Right forelimb (tissue), 1 donor: ENCODE measurements at places on chromosomes 2 and 18.

DNA sequence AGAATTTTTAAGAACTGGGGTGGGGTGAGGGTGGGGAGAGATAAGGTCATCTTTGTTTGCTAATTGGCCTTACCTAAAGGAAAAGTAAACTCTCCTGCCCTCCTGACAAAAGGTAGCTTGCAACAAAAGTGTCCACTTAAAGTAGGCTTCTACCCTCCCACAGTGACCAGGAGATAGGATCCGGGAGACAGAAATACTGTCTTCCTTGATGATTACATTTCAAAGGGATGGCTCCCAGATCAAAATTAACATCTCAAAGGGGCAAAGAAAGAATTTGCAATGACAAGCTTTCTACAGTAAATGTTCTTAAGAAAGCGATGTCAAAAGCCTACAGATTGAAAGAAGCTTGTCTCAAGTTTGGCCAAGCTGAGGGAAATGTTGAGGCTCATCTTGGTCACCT, 775.3 kb downstream of the CPS1 start:
- DNase-seq = no peak

GRCh38 chr2:126766295-126766968, 110.5 kb downstream of the GYPC start:
- DNase-seq = no peak

DNA sequence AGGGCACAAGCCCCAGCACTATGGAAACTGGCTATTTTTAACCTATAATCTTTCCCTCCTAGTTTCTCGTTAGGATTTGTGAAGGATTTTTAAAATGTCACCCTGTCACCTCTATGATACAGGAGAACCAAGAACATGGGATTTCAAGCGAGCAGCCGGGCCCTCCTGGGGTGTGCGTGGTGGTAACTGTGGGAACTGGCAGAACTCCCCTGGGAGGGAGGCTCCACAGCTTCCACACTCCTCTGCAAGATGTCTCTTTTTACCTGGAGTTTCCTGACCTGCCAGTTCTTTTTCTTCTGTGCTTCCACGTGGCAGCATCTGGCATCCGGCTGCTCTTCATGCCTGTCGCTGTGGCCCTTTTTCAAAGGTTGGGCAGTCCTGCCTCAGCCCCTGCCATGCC, 386.3 kb upstream of the MYT1L start:
- no peak for DNase-seq

GRCh38 chr2:98281607-98282006, 64.6 kb upstream of the CNGA3 start:
- no peak for DNase-seq

DNA sequence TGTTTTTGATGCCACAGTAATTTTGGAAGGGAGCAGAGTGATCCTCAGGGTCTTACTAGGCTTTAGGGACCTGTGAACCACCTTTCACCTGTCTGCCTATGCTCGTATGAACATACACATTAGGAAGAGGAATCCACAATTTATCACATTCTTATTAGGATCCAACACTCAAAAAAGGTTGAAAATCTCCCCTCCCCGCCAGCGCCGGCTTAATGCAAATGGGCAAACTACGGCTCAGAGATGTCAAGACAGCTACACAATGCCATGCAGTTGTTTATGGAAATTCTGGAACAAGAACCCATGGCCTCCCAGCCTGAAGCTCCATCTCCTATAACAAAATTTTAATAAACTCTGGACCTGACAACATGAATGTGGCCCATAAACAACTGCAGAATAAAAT, 375.9 kb upstream of the ACVR2A start:
- no peak for DNase-seq

DNA sequence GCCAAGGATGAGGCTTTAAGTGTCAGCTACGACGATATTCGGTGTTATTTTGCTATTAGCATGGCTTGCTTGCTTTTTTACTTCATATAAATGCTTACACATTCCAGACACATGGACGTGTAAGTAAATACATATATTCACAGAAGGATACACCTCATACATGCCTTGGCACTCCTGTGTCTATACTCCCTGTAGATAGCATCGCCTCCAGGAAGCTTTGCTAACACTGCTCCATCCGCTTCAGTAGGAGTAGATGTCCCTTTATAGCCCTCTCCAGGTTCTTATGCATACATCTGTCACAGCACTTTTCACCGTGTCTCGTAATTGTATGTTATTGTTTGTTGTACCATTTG, 27.5 kb upstream of the KCTD1 start:
- DNase-seq = no peak

DNA sequence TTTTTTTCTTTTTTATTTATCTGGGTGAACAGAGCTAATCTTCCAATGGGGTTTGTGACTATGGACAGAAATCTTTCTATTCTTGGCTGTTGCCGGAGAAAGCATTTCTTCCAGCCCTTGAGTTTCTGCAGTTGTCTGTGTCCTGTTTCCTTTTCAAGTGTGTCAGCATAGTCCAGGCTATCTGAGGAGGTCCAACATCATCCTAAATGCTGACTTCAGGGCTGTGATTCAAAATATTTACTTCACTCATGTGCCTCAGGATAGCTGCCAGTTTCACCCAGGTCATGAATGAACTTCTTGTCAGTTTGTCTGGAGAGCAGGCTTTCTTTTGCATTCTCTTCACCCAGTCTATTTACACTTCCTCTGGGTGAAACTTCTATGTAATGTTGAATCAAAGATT, 27.9 kb downstream of the ITGAV start:
- DNase-seq = no peak

DNA sequence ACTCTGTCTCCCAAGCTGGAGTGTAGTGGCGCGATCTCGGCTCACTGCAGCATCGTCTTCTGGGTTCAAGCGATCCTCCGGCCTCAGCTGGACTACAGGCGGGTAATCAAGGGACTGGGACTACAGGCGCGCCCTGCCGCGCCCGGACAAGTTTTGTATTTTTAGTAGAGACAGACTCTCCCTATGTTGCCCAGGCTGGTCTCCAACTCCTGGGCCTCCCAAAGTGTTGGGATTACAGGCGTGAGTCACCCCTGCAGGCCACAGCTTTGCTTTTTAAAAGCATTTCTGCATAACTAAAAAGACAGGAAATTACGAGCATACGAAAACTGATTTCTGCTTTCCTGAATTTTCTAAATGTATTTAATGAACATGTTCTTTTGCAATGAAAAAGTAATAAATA, 916 bp upstream of the OSBPL1A start:
- no peak for DNase-seq

GRCh38 chr2:105567996-105568494, 169.2 kb upstream of the FHL2 start:
- DNase-seq = no peak

GRCh38 chr18:59512025-59512755, 153.1 kb upstream of the LMAN1 start:
- DNase-seq = no peak

DNA sequence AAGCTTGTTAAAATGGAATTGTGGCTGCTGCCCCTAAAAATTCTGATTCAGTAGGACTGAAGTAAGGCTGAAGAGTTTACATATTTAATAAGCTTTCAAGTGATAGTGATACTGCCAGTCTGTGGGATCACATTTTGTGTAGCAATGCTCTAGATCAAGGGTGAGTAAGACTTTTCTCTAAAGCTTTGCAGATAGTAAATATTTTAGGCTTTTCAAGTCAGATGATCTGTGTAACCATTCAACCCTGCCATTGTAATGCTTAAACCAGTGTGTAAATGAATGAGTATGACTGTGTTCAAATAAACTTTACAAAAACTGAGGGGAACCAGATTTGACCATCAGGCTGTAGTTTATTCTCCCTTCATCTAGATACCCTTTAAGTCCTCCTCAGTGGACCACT, 92.7 kb downstream of the PIK3C3 start:
- no peak for DNase-seq

- no peak for DNase-seq
Measured at GRCh38 chr2:126575631-126576030, 80.3 kb upstream of the GYPC start.

GRCh38 chr2:112646791-112647689, 1.3 kb downstream of the SLC20A1 start:
- DNase-seq = no peak

DNA sequence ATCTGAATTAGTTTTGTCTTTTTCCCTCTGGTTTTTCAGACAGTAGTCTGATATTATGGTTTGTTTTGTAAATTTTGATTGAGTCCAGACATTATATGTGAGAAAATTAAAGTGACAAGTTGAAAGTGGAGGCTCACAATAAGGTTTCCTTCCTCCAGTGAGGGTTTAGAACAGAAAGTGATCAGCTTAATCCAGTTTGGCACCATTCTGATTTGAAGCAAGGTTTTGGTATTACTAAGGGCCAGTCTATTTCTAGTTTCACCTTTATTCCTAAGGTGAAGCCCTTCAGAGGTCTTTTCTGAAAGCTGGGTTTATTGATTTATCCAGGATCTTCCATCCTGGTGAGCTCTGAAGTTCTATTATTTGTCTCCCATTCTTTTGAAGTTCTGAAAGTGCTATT, 68.7 kb downstream of the CDC42EP3 start:
- no peak for DNase-seq

DNA sequence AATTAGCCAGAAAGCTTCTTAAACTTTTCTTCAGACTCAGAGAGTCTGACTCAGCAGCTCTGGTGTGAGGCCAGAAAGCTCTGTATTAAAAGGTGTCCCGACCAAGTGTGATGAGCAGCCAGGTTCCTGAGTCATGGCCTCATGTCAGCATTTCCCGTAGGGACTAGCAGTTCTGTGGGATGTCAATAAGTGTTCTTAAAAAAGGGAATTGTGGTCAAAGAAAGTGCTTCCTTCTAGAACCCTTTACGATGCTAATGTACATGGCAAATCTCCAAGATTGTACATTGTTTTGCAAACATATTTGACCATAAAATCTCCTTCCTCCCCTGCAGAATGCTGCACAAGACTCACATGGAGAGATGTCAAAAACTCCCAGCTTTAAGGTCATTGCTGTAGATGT, 80.1 kb downstream of the PLA2R1 start:
- DNase-seq = no peak

GRCh38 chr2:9939587-9940485, 11.7 kb upstream of the GRHL1 start:
- no peak for DNase-seq
